Neural progenitor cell (in vitro differentiated cells): ENCODE measurements at places on chromosomes 1 and 21. TPM values are rescaled to one million over a fixed set of nuclear protein-coding genes. Genes with fewer than 3 reads are reported as not detected.

- no peak for DNase-seq
Observed at GRCh38 chr1:151729966-151730291, 8.6 kb downstream of the RIIAD1 start.

The HCN3 gene
- total RNA-seq, result 1.9 and 5.9 TPM in 2 replicates

The SSX2IP gene
- total RNA-seq, result 28.2 and 54.1 TPM in 2 replicates

- no peak for DNase-seq
Observed at GRCh38 chr1:150628766-150629114, 672 bp downstream of the ENSA start.

The KRTAP20-3 gene
- not detected in 2 replicates for total RNA-seq

GRCh38 chr21:26967062-26967913, at the start of gene ADAMTS5:
Gene ADAMTS5, minus strand, starts transcription at chr21:26967088. Its CDS starts 697 bp downstream, at chr21:26966391.
- DNase-seq, result peak; percentile 68

- DNase-seq, result peak; percentile 28
Observed at GRCh38 chr1:237976331-237976730, 85.6 kb upstream of the ZP4 start.

DNA sequence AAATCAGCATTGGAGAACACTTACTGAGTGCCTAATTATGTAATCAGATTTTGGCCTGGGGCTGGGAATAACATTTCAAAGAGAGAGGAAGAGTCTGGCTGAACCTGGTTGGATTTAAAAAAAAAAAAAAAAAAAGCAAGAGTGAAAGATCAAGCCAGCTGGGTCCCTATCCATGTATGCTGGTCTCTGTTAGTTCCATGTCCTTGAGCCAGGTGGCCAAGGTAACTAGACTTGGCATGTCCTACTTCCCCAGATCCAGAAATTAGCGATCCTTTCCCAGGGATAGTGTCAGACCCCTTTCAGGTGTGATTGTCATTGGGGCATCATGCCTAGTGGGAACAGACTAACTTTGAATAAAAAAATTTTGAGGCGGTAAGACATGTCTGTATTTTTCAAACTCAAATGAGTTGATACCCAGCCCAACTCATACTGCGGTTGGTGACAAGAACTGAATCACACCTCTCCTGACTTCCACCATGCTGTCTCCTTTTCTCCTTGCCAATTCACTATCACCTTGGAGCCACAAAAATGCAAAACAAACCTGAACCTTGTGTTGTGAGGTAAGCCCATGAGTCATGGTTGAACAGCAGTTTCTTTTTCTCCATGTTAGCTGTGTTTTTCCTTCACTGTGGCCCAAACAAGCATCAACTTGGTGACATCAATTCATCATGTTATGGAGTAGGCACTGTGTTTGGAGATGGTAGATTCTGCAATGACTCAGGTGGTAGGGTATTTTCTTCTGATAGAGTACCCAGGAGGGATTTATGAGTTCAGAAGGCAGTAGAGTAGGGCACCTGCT, 24.5 kb upstream of the PPP2R5A start:
- DNase-seq, result no peak

DNA sequence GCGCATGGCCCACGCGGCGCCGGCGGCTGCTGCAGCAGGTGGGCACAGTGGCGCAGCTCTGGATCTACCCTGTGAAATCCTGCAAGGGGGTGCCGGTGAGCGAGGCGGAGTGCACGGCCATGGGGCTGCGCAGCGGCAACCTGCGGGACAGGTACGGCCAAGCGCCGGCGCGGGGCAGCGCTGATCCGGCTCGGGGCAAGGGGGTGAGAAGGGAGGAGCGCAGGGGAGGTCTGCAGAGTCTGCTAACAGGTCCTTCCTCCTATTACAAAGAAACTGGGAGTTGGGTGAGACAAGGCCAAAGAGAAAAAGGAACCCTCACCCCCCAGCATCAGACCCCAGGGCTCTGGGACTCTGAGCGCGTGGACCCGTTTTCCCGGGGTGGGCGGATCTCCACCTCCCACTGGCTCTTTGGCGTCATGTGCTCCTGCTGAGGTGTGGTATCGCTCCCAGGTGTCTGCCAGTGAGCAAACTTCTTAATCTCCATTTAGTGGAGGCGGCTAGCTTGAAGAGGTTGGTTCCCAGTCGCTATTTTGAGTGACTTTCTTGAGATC, 431 bp downstream of the MTARC1 start:
- DNase-seq, result no peak

GRCh38 chr1:119933397-119933796, 37.1 kb upstream of the ADAM30 start:
- DNase-seq, result no peak

- no peak for DNase-seq
Observed at GRCh38 chr1:41941381-41941780, 22.7 kb upstream of the HIVEP3 start.

The CRNN gene
- total RNA-seq, result not detected in 2 replicates

The SLAMF9 gene
- total RNA-seq, result not detected in 2 replicates

- DNase-seq, result peak; percentile 40
Observed at GRCh38 chr1:50268049-50268448, 155.2 kb downstream of the DMRTA2 start.

The CACNA1S gene
- 0.11 and 0.12 TPM in 2 replicates for total RNA-seq

DNA sequence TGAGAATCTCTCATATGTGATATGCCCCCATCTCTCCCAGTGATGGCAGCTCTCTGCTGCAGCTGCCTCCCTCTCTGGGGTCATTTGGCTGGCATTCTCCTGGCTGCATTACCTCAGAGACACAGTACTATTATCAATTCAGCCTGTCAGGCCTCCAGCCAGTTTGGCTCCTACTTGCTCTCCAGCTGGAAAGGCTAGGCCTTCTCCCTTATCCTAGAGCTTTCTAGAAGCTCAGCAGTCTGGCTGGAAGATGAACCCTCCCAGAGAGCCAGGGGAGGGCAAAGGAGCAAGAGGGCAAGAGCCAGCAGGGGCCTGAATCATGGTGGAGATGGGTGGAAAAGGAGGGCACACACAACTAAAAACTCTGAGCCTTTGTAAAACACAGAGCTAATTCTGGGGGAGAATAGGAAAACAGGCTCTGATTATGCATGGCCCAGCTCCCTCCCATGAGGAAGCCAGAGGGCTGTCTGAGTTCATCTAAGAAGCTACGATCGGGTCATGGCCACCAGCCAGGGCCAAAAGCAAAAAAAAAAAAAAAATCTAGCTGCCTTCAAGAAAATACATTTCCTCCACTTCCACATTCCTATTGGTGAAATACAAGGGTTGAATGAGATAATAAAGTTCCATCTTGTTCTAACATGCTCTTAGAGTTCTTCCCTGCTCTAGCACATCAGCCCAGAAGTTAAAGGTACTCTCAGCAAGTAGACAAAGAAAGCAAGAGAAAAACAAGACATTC, 8.8 kb downstream of the LAMB3 start:
- DNase-seq, result no peak

DNA sequence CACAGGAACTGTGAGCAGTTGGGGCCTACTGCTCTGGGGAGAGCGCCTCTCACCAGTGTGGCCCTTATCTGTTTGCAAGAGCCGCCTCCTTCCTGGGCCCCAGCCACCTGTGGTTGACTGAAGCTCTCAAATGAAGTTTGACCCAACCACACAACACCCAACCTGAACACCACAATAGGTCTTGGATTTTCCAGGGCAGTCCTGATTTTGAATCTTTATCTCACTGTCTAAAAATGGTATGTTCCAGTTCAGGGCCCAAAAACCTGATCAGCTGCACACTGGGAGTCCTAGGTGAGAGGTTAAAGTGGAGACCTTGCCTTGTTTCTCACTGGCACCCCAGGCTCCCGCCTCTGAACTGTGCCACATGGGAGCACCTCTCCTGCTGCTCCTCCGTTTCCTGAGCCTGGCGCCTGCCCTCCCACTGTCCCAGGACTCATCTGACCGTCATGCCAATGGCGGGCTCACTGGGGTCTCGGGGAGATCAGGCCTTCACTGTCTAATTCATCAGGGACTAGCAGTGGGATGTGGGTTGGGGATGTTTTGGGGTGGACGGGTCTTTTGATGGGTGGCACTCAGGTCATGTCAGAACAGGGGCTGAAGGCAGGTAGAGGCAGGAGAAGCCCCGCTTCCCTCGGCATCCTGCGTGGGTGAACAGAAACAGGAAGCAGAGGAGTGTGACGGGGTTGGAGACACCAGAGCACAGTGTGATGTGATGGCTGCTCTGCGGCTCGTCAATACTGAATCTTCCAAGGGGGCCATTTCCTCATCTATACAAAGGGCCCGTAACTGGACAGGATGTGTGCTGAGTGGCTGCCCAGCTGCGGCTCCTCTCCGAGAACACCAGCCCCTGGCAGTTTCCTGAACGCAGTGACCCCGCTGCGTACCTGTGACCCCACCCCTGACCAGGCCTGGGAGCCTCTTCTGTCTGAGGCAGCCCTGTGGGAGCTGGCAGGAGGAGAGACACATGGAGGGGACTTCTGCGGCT, 59.6 kb upstream of the ITPKB start:
- no peak for DNase-seq

DNA sequence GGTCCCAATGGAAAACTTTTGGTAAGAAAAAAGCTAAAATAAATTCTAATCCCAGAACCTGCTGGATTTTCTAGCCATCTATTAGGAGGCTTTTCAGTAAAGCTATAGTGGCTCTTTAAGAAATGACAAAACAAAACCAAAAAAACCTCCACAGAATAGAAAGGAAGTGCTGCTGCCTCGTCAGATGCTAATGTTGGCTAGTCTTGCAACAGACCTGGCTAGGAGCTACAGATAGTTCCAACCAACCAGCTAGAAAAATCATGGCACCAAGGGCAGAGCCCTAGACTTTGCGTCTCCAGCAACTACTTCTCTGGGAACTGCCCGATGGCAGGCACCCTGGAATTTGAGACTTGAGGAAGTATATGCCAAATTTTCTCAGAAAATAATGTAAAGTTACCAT, 7.6 kb downstream of the CD101 start:
- DNase-seq, result no peak

DNA sequence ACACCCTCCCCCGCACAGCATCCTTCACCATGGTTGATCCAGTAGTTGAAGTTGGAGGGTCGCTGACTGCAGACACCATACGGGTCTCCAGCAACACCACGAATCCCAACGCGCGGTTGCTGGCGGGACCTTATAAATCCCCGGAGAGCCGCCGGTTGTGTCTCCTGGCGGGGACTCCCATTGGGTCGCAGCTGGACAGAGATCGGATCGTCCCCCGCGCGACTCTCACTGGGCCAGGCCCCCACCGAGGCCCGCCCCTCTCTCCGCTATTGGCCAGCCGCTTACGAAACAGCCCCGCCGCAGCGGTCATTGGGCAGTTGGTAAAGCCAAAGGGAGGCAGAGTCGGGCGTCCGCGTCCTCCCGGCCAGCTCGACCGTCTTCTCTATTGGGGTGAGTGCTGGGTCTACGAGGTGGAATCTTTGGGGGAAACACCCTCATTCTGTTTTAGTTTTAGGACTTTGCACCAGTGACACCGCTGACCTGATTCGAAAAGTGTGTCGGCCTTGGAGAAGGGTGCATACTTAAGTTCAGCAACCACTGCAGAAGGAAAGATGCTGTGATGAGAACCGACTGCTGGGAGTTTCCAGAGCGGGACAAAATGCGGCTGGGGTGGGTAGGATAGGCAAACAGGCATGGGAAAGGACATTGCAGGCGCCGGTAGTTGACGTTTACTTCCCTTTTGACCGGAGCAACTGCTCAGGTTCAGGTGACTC, 27.4 kb downstream of the RABIF start:
- peak; percentile 97 for DNase-seq

GRCh38 chr1:224867715-224868114, 61.8 kb upstream of the DNAH14 start:
- no peak for DNase-seq

The GPR157 gene
- total RNA-seq, result 1.6 and 2.1 TPM in 2 replicates

DNA sequence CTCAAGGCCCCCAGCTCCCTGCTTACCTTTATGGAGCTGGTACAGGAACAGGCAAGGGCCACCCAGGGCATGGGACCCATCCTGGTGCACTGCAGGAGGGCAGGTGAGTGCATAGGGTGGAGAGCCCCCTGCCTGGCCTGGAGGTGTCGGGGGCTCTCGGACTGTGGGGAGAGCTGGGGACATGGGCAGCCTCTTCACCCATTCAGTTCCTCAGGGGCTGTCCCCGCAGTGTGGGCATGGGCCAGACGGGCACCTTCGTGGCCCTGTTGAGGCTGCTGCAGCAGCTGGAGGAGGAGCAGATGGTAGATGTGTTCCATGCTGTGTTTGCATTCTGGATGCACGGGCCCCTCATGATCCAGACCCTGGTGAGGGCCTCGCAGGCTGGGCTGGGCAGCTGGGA, 7.3 kb upstream of the LGR6 start:
- no peak for DNase-seq

GRCh38 chr1:205240118-205240517, 12.4 kb downstream of the TMCC2 start:
- DNase-seq, result no peak

GRCh38 chr1:82449506-82450057, 648.8 kb downstream of the ADGRL2 start:
- DNase-seq, result peak; percentile 25

DNA sequence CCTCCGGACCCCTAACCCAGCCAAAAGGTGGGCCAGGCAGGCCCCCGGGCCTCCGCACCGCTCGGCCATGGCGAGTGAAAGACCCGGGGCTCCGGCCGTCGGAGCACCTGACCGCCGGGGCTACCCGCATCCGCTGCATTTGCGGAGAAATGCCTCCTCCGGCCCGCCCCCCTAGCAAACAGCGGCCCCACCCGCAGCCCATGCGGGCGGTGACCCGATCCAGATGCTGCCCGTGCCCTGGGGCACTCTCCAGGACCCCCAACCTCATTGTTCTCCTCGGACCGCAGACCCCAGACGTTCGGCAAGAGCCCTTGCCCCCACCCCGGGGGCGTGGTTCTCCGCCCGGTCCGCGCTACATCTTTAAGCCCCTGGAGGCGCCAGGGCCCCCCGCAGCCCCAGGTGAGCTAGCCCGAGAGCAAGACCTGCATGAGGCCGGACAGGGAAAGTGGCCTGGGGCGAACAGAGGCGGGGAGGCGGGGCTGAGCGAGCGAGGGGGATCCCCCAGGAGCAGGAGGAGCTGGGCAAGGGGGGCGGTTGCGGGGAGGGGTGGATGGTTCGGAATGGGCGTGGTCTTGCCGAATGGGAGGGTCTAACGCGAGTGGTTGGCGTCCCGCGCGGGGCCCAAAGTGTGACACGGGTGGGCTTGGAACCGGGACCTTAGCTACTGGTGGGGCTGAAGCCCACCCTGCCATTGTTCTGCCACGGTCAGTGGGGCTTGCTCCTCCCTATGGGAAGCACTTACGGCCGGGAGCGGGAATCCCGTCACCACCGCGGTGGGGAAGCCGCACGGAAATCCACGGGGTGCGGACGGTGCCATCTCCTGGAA, 6.3 kb upstream of the CRYBG2 start:
- DNase-seq, result peak; percentile 74
